ENCODE measurements at places on chromosomes 1 and 21. TPM values are rescaled to one million over a fixed set of nuclear protein-coding genes. Genes with fewer than 3 reads are reported as not detected.

The S100A3 gene
- not detected for polyA plus RNA-seq

DNA sequence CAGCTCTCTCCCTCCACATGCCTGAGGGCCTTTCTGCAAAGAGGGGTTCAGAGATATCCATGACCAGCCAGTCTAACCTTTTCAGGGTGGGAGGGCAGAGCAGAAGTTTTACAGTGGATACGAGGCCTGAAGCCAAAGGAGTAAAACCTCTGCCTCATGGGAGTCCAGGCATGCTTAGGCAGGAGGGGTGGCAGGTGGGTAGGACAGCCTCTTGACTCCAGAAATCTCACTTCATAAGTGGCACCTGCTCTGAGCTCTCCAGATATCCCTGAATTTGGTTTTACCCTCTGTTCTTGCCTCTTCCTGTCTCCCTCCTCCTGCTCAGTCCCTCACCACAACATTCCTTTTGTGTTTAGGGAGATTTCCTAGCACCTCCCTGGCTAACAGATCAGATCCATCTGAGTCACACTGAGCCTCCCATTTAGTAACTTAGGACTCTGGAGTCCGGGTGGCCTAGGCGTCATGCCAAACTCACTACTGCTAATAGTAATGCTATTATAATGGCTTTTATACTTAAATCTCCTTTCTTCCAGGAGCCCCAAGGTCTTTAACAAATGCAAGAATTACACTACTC, 201.0 kb downstream of the HS2ST1 start:
- DNase-seq = no peak

- DNase-seq = no peak
Observed at GRCh38 chr1:234862360-234862943, 252.5 kb upstream of the IRF2BP2 start.

DNA sequence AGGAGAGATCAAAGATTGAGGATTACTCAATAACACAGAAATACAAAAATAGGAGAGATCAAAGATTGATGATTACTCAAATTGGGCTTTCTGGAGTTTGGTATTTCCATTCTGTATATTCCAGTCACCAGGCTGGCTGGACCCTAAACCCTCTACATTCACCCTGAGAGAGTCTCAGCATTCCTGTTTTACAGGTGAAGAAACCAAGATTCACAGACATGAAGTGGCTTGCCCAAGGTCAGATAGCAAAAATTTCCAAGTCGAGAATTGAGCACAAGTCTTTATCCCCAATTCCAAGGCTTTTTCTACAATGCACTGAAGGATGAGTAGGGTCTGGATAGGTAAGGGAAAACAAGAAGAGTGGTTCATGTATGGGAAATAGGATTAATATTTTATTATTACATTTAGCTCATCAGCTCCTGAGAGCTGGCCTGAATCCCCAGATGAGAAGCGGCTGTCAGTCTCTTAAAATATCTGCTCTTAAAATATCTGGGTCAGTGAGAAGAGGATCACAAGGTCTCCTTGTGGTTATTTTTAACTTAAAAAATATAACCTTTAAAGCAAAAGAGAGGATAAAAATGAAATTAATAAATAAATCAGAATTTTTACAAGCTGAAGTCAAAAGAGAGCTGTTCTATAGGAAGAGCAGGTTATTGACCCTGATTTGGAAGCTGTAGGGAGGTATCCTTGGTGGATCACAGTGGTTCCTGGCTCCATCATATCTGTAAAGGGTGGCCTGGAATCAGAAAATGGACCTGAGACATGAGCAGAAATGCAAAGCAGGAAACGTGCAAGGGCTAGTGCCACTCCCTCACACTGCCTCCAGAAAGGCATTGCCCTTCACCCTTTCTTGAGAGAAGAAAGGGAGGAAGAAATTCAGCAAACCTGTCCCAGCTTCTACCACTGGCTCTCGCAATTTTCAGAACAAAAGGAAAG, 29.1 kb upstream of the SEC16B start:
- DNase-seq = no peak

DNA sequence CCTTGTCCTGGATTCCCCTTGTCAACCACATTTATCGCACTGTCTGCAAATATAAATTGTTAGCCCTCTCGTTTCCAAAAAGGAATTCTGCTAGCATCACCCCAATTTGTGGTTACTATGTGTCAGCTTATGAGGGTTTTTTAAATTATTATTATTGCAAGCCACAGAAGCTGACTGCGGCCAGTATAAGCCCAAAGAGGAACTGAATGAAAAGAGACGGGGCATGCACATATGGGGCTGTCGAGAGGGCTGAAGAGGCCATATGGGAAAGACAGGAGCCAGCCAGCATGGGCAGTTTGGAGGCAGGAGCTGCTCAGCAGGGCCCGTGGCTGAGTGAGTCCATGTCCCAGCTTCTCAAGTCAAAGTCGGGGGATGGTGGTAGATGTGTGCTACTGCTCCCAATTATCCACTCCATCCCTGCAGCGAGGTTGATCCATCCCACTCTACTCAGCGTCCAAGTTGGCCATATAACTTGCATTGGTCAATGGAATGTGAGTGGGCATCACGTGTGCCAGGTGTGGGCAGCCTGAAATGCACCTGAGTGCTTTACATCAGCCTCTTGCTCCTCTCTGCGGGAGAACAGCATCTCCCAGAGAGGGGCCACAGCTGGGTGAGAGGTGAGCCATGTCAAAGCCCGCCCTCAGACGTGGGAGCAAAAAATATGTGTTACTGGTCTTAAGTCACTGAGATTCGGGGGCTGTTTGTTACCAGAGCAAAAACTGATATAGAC, 37.6 kb upstream of the LDLRAP1 start:
- no peak for DNase-seq

GRCh38 chr1:106975944-106976343, 80.5 kb upstream of the PRMT6 start:
- DNase-seq = no peak

- no peak for DNase-seq
Observed at GRCh38 chr1:248045209-248045608, 1.4 kb upstream of the OR2L3 start.

GRCh38 chr1:119590393-119590792, 57.7 kb downstream of the ZNF697 start:
- DNase-seq = no peak

The PRKAA2 gene
- 0.33 TPM for polyA plus RNA-seq

The PRELP gene
- polyA plus RNA-seq = 5.8 TPM

The PRR9 gene
- not detected for polyA plus RNA-seq

Measured in liver (tissue), 10 donors.